ENCODE measurements at places on chromosomes 13 and 19.

GRCh38 chr19:1416014-1416841 lies 8.8 kb downstream of the DAZAP1 start:
- DNase-seq, result no peak

DNA sequence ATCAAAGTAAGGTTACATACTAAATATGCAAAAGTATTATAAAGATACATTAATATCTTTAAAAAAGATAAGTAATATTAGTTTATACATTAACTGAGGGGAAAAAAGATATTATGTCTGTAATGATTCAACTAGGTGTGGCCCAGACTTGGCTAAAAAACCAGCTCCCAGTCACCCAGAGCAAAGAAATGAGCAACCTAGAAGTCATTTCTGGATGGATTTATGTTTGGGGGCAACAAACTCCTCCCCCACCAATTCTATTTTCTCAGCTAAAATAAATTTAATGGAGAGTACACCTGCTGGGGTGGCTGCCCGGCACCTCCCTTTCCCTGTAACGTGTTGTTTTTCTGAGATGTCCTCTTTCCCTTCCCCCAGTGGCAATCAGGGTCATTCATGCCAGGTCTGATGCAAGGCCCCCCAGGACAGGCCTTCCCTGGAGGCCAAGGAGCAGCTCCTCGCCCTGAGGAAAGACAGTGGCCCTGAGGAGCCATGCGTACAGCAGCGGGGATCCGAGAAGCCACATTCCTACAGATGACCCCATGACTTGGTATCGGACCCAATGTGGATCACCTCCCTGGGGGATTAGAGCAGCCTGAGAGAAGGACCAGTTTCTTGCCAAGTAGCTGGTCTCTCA lies 78.6 kb upstream of the DOCK9 start:
- DNase-seq, result no peak

DNA sequence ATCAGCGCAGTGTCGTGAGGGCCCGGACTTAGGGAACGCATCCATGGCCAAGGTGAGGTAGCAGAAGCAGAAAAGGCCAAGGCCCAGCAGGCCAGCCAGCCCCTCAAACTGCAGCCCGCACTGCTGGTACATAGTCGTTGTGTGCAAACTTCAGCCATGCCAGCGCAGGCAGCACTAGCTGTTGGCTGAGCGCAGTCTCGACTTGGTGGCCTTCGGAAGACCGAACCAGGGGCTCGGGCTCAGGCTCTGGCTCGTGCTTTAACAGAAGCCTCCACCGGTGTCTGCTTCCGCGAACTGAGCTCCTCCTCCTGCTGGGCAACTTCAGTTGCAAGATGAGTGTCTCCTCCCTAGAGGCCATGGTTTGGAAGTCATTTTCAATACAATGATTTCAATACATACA lies 157.5 kb downstream of the DNAJC15 start:
- no peak for DNase-seq

DNA sequence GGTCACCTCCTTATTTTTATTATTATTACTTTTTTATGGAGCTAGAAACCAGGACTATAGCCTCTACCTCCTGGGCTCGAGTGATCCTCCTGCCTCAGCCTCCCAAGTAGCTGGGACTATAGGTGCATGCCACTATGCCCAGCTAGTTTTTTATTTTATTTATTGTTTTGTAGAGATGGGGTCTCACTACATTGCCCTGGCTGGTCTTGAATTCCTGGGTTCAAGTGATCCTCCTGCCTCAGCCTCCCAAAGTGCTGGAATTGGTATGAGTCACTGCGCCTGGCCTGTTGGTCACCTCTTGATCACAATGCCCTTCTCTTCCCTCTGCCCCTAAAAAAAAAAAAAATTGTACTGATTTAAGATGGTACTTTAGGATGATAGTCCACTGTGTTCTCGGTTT lies 20.4 kb downstream of the MRPS12 start:
- no peak for DNase-seq

- DNase-seq, result peak; percentile 61
Measured at GRCh38 chr19:14031719-14032480, at the start of gene IL27RA. TSS of gene IL27RA (plus strand) at chr19:14031762. CDS start at chr19:14031873, 111 bp downstream.

GRCh38 chr13:110652764-110653163 lies 37.4 kb downstream of the NAXD start:
- no peak for DNase-seq

- no peak for DNase-seq
Measured at GRCh38 chr13:24301434-24301833, 7.9 kb upstream of the C1QTNF9 start.

DNA sequence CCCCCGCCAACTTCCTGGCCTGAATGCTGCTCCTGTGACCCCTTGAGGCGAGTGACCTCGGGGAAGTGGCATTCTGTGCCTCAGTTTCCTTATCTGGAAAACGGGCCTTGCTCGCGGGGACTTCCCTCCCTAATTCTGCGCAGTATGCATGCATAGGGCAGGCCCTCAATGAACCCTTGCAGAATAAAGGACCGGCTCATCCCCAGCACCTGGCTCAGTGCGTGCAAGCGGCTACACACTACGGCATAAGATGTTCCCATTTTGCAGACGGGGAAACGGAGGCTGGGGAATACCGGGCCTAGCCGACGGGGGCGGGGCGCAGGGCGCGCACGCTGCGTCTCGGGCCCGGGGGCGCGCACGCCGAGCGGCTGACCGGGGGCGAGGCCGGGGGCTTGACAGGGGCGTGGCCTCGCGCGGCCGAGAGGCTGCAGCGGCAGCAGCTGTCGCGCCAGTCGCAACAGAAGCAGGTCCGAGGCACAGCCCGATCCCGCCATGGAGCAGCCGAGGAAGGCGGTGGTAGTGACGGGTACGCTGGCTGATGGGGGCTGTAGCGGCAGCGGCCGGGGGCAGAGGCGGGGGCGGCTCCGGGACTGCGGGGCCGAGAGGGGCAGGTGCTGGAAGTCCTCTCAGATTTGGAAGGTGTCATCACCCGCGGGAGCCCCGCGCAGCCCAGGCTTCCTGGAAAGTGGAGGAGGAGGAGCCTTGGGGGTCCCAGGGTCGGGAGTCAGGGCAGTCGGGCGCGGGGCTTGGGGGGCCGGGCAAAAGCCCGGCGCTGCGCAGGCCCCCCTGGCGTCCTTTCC lies at the start of gene PGPEP1:
Gene PGPEP1, plus strand, starts transcription at position 409 of the 800 bp plus-strand sequence. Its CDS starts 84 bp downstream, at position 493.
- DNase-seq, result peak; percentile 79

- DNase-seq, result peak; percentile 14
Measured at GRCh38 chr19:16143399-16144215, at the start of gene HSH2D. TSS of gene HSH2D (plus strand) at chr19:16143685. CDS start at chr19:16148751, 5,066 bp downstream.

DNA sequence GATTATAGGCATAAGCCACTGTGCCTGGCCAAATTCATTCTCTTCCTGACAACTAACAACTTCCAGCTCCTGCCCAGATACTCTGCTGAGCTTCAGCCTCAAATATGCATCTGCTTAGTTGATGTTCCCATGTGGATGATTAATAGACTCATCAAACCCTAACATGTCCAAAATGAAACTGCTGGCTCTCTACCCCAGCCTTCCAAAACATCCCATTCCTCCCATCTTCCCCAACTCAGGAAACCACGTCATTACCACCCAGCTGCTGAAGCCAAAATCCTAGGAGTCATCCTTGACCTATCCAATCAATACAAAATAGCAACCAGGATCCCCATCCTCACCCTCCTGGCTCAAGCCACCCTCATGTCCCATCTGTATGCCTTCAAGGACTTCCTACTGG lies 20.9 kb downstream of the POU2F2 start:
- no peak for DNase-seq

- no peak for DNase-seq
Measured at GRCh38 chr13:97124206-97124605, 97.9 kb upstream of the MBNL2 start.

DNA sequence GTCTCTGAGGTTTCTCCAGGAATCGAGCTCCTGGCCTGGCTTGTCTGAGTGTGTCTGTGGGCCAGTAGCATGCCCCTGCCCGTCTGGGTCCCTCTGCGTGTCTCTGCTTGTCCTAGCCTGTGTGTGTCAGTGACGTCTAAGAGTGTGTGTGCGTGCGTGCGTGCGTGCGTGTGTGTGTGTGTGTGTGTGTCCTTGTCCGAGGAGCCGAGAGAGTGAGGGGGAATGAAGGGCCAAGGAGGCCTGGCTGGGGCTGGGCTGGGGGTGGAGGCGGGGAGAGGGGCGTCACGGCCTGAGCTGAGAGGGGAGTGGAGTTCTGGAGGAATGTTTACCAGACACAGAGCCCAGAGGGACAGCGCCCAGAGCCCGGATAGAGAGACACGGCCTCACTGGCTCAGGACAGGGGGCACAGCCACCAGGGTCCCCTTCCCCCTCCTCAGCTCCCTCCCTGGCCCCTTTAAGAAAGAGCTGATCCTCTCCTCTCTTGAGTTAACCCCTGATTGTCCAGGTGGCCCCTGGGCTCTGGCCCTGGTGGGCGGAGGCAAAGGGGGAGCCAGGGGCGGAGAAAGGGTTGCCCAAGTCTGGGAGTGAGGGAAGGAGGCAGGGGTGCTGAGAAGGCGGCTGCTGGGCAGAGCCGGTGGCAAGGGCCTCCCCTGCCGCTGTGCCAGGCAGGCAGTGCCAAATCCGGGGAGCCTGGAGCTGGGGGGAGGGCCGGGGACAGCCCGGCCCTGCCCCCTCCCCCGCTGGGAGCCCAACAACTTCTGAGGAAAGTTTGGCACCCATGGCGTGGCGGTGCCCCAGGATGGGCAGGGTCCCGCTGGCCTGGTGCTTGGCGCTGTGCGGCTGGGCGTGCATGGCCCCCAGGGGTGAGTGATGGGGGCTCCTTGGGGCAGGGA lies at the start of gene AXL:
Gene AXL, plus strand, starts transcription at position 609 of the 893 bp plus-strand sequence. Its CDS starts 170 bp downstream, at position 779.
- DNase-seq, result no peak

GRCh38 chr13:23687614-23688013 lies 117.4 kb downstream of the TNFRSF19 start:
- no peak for DNase-seq

DNA sequence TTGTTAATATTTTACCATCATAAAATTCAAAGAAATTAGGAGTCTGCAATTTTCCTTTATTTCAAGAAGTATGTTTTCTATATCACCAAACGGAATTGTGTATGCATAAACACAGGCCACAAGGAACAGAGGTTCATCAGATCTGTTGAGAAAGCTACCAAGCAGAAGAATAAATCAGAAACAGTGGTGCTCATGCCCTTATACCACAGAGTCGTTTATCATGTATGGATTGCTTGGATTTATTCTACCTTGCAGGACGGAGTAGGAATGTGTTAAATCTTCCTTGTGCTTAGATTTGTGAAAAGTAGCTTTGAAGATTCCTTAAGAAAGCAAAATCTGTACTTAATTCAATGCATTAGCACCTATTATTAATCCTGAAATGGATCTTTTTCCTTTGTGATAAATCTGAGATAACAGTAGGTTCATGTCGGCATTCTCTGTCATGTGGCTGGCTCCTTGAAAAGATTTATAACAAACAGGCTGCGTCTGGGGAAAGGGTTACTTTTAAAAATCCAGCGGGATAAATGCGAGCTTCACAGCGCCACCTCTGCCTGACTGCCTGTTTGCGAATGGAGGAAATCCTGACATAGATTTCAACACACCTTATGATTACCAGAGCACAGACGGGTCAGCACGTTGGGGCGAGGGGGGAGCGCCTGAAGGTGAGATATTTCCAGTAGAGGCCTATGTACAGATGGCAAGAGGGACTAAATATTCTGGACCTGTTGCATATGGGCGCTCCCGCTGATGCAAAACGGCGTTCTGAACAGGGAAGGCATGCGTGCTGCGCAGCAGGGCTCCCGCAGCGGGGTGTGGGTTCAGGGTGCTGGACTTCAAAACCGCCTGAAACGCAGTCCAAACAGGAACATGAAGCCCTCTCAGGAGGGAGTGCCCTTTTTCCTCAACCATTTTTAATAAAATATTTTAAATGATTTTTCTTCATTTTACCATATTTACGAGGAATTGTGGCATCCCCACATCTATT lies 445.5 kb upstream of the SGCG start:
- DNase-seq, result no peak

DNA sequence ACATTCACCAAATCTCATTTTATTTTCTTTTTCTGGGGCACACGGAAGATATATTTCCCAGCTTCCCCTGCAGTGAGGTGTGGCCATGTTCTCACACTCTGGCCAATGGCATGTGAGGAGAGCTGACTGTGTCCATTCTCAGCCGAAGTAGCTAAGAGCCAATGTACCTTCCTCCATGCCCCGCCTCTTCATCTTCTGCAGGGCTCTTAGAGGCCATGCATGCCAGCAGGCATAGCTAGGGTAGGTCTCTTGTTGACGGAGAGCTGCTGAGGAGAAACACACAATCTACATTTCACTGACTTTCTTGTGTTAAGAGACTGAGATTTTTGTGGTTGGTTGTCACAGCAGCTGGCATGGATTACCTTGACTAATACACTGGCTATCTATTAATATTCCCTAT lies 9.8 kb upstream of the MICU2 start:
- no peak for DNase-seq

GRCh38 chr13:73141292-73141771 lies 82.5 kb downstream of the KLF5 start:
- no peak for DNase-seq

DNA sequence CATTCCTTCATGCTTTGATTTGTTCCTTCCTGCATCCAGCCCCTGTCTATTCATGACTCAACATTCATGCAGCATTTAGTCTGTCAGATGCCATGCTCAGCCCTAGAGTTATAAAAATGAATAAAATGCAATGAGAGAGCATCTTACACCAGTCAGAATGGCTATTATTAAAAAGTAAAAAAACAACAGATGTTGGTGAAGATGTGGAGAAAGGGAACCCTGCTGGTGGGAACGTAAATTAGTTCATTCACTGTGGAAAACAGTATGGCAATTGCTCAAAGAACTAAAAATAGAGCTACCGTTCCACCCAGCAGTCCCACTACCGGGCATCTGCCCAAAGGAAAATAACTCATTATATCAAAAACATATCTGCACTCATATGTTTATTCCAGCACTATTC lies 70.0 kb upstream of the GTF3A start:
- DNase-seq, result no peak

GRCh38 chr19:39946532-39946931 lies 12.1 kb upstream of the FCGBP start:
- DNase-seq, result no peak

GRCh38 chr19:55173186-55173713 lies 6.8 kb upstream of the DNAAF3 start:
- DNase-seq, result no peak

- no peak for DNase-seq
Measured at GRCh38 chr19:13398780-13399726, 107.2 kb downstream of the CACNA1A start.

DNA sequence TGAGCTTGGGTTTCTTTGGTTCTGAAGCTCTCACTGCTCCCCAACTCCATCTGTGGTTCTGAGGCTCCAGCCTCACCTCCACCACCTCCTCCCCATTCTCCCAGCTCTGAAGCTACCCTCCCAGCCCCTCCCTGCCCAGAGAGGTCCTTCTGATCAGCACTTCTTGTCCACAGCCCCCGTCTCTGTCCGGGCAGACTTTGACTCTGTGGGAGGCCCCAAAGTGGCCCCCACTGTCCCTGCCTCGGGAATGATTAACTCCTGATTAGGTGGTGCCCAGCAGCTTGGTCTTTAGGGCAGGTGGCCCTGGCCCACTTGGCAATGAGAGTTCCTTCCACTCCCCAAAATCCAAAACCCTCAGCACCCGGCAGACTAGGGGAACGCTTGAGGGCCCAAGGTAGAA lies 14.4 kb downstream of the EVI5L start:
- DNase-seq, result no peak

GRCh38 chr19:35915443-35915842 lies 7.3 kb upstream of the TYROBP start:
- DNase-seq, result peak; percentile 74

Data from inflammatory macrophage (primary cell).